COLO829 (cell line): ENCODE measurements at places on chromosomes 13 and 19.

DNA sequence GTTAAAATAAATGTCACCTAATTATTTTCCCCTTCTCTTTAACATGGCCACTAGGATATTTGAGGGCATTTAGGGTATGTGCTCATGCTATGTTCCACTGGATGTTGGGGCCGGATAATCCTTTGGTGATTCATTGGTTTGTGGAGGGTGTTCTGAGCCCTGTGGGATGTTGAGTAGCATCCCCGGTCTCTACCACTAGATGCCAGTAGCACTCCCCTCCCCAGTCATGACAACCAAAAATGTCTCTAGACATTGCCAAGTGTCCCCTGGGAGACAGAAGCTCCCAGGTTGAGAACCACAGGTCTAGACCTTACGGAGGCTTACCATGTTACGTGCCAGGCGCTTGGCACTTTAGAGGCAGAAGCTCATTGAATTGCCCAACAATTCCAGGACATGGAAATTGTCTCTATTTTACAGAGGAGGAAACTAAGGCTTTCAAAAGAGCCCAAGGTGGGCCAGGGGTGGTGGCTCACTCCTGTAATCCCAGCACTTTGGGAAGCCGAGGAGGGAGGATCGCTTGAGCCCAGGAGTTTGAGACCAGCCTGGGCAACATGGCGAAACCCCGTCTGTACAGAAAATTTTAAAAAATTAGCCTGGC is 14.1 kb downstream of the SHANK1 start:
- DNase-seq, result peak; percentile 79

- DNase-seq, result no peak
Observed at GRCh38 chr13:22162889-22163288, 492.0 kb downstream of the FGF9 start.

DNA sequence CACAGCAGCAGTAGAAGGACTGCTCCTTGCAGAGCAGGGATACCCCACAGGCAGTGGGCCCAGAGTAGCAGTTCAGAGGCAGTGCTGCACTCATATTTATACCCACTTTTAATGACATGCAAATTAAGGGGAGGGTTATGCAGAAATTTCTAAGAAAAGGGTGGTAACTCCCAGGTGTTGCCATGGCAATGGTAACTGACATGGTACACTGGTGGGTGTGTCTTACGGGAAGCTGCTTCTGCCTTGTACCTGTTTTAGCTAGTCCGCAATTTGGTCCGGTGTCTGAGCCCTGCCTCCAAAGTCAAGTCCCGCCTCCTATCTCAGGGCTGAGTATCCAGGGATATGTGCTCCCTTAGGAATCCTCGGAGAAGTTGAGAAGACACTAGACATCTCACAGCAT is 79.2 kb upstream of the UQCRFS1 start:
- DNase-seq, result no peak

DNA sequence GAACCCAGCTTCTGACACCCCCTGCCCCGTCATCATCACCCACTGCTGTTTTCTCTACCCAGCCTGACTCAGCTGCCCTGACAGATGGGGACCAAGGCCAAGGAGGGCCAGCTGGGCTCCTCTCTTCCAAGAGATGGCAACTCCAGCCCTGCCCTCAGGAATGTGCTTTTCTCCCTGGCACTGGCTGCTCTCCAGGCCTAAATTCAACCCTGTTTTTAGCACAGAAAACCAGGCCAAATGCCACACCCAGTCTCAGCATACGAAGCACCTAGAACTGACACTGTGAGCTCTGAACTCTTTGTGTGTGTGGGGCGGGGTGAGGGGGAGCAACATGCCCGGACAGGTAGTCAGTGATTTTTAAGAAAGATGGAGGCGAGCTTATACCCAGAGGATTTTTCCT is 23.4 kb upstream of the IGFL1 start:
- DNase-seq, result no peak

DNA sequence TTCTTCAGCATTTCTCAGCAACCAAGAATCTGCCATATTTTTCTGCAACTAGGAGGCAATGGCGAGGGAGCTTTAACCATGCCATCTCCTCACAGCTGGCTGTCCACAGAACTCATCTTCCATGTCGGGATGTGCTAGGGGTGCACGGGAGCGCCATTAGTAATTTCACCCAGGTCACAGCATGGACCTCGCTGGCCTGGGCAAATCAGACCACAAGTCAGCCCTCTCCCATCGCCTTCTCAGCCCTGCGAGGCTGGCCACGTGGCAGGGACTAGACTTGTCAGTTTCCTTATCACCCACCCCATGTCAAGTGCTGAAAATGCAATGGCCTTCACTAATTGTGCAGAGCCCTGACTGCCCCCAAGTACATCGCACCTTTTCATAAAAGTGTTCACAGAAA is 15.7 kb downstream of the COL4A1 start:
- DNase-seq, result no peak
